ENCODE measurements at places on chromosomes 6 and 20. TPM values are rescaled to one million over a fixed set of nuclear protein-coding genes. Genes with fewer than 3 reads are reported as not detected.

DDO gene
- polyA plus RNA-seq, result 0.96 TPM

TCP11 gene
- polyA plus RNA-seq, result not detected

PTGIS gene
- polyA plus RNA-seq, result 5.8 TPM

SAMHD1 gene
- polyA plus RNA-seq, result 49.2 TPM
